Hippocampal formation (tissue), 2 donors: ENCODE measurements at places on chromosomes 5 and 9.

- no peak for DNase-seq
Measured at GRCh38 chr9:120929229-120929791, 2.7 kb upstream of the TRAF1 start.

DNA sequence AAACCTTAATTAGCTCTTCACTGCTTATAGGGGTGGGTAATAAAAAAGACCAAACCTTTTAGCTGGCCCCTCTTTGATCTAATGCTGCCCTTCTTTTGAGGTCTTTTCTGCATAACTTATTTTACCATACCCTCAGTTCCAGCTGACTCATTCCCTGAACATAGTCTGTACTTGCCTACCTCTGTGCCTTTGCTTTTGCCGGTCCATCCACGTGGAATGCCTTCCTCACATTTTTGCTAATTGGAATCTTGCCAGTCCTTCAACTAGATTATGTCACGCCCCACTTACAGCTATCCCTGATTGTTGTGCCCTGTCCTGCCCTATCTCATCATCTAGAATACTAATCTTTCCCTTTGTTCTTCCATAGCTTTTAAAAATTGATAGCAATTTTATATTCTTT is 44.2 kb downstream of the FAF2 start:
- DNase-seq = no peak

DNA sequence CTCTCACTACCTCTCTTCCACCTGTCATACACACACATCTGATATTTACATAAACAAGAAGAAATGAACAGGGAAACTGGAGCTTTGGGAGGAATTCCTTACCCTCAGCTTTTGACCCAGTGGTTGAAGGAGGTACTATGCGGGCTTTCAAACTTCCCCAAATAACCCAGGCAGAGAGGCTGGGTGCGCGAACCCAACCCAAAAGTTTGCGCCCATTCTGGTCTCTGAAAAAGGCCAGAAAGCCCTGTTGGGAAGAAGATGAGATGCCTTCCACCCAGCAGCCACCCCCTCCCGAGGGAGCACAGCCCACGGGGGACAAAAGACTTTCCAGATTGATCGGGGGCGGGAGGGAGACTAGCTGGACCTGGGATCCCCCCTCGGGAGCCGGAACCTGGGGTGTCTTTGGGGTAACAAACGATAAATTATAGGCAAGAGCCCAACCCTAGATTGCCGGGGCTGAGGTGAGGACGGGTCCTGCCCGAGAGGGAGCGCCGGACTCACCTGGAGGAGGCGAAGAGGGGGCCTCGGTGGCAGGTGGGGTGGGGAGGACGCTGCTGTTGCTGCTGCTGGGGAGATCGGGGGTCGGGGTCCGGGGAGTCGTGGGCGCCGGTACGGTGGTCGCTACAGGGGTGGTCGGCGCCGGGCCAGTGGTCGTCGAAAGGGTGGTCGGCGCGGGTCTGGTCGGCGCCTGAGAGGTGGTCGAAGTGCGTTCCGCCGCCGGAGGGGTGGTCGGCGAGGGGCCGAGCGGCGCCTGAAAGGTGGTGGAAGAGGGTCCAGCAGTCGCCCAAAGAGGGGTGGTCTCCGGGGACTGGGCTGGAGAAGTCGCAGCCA is 798 bp downstream of the MEGF9 start:
- peak; percentile 34 for DNase-seq

DNA sequence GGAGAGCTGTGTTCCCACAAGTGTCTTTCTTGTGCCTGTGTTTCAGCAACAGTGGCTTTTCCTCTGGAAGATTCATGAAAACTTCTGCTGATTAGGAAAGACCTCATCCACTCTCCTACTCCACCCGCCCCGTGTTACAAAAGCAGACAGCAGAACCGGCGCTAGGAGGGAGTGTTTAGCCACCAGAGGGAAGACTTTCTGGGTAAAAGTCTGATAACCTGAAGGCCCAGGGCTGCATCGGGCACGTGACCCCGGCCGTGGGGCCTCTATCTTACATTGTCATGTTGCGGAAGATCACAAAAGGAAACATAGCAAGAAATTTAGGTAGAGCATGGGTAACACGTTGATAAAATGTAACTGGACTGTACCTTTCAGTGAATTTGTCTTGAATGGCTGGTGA is 32.0 kb upstream of the DMRT2 start:
- no peak for DNase-seq

GRCh38 chr5:61640179-61641021 is 308.3 kb downstream of the ZSWIM6 start:
- no peak for DNase-seq

DNA sequence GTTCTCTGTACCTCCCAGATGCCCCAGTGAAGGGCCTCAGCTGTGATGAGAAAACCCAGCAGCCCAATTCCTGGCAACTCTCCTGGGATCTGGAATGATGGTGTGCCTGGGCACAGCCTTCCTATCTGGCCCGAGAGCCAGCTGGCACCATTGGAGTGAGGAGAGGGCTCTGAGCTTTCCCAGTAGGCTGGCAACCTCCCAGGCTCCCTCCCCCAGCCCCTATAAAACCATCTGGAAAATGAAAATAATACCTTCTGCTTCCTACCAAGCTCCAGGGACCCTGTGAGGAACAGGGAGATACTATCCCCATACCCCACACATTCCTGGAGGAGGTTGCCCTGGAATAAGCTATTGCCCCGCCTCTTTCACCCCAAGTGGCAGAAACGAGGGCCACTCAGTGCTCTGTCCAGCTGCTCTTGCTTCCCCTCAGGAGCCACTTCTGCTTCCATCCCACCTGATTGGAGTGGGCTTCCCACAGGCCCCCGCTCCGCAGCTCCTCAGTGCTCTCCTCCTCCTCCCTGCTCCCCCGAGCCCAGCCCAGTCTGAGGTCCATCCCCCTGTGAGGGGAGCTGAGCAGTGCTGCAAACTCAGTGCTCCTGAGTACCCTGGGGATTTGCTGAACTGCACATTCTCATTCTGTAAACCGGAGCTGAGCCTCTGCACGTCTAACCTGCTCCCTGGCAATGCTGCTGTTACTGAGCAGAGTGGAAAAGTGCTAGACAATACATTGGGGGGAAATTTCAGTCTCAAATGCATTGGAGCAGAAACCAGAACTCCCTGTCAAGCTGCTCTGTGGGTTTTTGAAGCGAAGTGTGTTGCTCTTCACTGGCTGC is 74.7 kb downstream of the THBS4 start:
- peak; percentile 11 for DNase-seq

- DNase-seq = no peak
Measured at GRCh38 chr9:72579190-72579589, 57.8 kb downstream of the TMC1 start.

DNA sequence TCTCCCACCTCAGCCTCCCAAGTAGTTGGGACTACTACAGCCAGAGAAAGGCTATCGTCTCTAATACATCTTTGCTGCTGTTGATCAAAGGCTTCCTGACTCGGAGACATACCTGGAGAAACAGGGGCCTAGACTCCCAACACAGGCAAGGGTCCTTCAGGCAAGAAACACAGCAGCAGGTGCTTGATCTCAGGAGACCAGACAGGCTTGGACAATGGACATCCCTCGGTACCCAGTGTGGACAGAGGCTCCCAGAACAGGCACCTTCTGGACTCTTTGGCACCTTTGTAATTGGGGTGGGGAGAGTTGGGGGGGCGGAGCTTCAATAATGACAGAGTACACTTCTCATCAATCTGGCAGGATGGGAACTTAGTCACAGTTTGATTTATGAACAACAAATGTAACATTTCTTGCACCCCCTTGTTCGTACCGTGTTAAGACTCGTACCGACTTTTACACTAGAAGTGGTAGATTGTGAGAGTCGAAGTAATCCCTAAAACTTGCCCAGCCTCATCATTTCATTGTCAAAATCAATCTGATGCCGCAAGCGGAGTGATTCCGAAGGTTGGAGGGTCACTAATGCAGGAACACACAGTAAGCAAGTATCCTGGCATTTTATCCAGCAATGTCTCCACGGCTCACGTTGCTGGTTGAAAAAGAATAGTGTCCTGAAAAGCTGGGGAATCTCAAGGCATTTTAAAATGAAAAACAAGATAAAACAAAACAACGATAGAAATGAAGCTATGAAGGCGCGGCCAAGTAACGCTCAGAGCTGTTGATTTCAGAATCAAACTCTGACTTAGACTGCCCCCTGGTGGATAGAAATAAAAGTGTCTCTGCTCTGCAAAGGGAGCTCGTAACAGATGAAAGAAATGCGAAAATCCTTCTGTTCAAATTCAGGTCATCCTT is 46.4 kb upstream of the STK32A start:
- DNase-seq = peak; percentile 76

DNA sequence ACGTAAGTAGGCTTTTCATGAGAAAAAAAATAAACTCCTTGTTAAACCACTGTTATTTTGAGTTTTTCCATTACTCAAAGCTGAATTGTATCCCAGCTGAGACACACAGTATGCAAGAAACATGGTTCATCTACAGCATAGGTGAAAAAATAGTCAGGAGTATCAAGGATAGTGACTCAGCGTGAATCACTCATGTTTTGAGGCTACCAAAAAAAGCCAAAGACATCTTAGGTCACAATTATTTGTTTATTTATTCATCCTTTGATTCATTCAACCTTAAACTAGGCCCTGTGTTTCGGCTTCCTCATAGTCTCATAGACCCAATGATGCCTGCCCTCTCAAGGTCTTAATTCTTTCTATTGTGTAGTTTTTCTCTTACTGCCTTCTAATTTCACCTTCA is 32.9 kb upstream of the STX17 start:
- DNase-seq = no peak

GRCh38 chr5:115160975-115161475 is 8.7 kb downstream of the TRIM36 start:
- no peak for DNase-seq
